NCI-H1105 (cell line): ENCODE measurements at places on chromosomes 7 and 10.

GRCh38 chr7:110507832-110508231 lies 583.1 kb upstream of the LRRN3 start:
- no peak for DNase-seq

DNA sequence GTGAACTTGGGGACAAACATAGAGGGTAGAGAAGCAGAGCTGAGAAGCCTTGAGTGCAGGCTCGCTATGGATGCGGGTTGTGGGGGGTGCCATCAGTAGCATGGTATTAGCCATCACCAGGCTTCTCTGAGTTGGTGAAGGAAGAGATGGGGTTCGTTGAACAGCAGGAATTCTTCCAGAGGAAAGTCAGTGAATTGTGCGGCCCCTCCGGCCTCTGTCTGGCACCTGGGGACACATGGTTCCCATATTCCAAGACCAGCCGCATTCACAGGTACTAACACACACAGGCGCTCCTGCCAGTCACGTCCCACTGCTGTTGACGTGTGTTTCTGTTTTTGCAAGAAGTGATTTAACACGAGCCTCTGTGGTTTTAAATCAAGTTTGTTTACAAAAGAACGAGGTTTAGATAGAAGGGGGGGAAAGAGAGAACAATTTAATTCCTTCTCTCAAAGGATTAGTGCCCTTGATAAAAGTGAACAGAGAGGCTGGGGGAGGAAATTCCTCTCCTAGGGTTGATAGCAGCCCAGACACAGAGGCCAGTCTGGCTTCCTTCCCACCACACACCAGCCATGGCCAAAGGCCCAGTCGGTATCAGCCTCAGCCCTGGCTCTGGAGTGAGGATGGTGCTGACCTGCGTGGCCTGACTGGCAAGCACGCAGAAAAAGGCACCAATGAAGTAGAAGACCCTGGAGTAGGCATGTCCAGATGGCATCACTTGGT lies 252.6 kb upstream of the IGFBP3 start:
- DNase-seq: no peak

GRCh38 chr10:1154531-1155295 lies 98.5 kb downstream of the WDR37 start:
- DNase-seq: no peak

DNA sequence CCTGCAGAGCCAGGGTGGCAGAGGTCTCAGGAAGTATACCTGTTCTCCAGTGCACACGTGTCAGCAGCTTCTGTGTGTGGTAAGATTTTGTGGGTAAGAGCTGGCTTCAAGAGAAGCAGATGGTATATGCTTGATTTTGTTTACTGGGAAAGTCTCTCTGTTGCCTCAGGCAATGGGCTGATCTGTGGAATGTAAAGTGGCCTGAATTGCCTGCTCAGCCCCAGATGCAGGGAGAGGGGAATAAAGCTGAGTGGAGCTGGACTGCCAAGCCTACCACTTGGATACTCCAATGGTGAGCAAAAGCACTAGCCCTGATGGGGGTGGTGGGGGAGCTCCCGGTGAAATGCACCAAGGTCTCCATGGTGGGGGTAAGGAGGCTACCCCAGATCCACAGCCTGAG lies 156.1 kb downstream of the WDR11 start:
- no peak for DNase-seq

- DNase-seq: no peak
Measured at GRCh38 chr10:77456414-77456813, 181.2 kb downstream of the KCNMA1 start.

- DNase-seq: no peak
Measured at GRCh38 chr7:22858640-22859561, 36.3 kb upstream of the TOMM7 start.

GRCh38 chr7:101686030-101686429 lies 56.9 kb upstream of the MYL10 start:
- no peak for DNase-seq

- DNase-seq: no peak
Measured at GRCh38 chr7:43318188-43318770, 205.8 kb downstream of the HECW1 start.

- DNase-seq: peak; percentile 49
Measured at GRCh38 chr10:13371897-13372470, 23.9 kb upstream of the SEPHS1 start.

DNA sequence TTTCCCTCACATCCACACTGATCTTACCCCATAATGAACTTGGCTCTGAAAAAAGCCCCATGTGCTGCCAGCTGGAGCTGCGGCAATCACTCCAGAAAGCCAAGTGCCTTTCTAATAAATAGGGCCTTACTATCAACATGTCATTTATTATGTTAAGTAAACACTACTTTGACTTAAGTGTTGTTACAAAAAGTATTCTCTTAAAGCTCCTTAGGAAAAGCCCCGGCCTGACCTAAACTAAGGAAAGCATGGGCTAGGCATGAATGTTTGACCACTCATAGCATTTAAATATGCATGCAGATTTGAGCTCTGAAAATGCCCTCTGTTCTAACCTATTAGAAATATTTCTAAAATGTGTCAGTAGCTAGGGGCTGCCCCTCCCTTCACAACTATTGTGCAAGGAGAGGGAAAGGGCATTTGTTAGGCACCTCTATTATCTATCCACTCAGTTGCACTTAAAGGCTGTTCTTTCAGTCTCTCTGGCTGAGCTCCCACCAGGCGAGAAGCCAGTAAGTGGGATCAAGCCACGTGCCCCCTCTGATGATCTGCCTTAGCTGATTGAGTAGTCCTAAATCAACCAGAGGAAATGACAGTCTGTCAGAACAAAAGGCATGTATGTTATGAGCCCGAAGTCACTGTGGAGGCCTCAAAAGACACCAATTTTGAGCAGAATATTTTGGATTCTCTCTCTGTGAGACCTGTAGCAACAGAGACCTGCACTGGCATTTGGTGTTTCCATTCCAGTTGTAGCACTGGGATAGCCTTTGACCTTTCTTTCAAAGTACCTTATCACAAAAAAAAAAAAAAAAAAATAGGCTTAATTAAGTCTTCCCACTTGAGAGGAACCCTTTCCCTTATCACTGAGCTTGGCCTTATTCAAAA lies 77.1 kb downstream of the ITGB8 start:
- peak; percentile 96 for DNase-seq

DNA sequence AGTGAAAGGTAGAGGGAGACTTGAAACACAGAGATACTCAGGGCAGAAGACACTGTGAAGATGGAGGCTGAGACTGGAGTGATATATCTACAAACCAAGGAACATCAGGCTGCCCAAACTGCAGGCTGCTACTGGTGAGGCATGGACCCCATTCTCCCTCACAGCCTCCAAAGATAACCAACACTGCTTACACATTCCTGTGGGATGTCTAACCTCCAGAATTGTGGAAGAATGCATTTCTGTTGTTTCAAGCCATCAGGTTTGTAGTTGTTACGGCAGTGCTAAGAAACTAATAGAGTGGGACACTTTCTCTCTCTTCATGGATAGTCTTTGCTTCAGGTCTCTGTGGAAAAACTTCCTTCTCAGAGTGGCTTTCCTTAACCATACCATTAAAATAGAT lies 182.6 kb upstream of the TMEM106B start:
- no peak for DNase-seq

- peak; percentile 26 for DNase-seq
Measured at GRCh38 chr10:101354328-101355071, 535 bp downstream of the BTRC start.

- DNase-seq: no peak
Measured at GRCh38 chr7:49771427-49772176, 1.8 kb upstream of the VWC2 start.

DNA sequence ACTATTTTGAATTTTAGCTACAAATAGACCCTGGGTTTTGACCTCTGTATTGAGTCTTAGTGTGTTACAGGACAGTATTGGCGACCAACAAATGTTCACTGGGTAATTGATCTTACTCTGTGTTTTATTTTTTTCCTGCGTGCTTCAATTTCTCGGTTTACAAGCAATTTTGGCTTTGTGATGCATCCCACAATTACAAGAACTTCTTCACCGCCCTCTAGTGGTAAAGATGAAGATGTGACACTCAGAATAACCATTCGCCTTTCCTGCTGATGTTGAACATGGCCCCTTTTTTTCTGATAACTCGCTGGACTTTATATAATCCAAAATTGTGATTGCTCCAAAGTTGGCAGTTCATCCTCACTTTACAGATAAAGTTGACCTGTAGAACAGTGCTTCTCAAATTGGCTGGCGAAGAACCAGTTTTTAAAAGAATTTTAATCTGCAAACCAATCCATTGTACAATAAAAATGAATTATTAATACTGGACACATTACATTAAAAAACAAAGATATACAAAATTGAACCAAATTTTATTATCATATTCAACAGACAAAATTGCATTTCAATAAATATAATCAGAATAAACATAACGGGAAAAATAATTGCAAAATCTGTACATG lies 20.2 kb upstream of the SMC3 start:
- no peak for DNase-seq
